ENCODE measurements at places on chromosomes 11 and 22.

DNA sequence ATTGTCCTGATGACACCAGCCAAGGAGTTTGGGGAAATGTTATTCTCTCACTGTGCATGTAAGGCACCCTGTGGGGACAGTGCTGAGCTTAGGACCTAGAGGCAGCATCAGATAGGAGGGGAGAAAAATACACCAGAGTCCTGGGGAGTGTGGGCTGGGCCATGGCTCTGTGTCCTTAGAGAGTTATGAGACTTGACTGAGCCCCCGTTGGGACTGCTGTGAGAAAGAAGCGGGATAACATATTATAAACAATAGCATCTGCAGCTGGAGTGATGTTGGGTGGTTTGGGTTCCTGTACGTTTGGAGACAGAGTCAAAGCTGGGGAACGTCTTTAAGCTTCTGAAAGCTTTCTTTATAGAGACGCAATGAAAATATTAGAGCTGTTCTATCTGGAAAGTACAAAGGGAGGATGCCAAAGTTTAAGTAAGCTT, 90.9 kb upstream of the CRTAM start:
- DNase-seq, result no peak

DNA sequence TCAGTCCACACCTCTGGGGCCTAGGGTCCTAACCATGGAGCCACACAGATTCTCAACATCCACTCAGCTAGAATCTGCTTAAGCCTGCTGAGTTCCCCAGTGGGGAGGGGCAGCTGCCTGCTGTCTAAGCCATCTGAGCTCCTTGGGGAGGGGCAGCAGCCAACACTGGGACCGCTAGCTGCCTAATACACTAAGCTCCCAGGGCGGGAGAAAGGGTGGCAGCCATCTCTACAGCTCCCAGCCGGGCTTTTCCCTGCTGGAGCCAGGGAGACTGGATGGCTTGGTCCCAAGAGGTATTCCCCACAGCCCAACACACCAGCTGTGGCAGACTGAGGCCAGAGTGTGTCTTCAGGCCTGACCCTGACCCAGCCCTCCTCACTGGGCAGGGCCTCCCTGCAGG, 217.3 kb upstream of the TMEM45B start:
- no peak for DNase-seq

- DNase-seq, result no peak
Observed at GRCh38 chr22:50705219-50705691, 32.6 kb downstream of the SHANK3 start.

DNA sequence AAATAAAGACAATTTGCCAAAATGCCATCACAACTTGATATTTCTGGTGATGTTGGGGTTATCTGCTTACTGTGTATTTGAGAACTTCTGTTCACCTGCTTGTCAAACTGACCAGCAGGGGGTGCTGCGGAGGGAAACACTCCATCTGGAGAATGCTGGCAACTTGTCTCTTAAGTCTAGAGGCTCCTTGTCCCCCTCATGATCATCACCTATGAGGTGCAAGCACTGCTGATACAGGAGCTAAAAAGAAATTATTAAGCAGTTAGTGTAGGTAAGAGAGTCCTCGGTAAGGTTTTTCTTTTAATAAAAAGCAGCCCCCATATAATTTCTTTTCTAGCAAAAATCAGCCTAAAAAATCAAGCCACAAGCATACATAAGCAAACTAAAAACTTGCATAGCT, 32.7 kb upstream of the GLYATL1B start:
- peak; percentile 77 for DNase-seq

- DNase-seq, result no peak
Observed at GRCh38 chr11:132910011-132910760, 622.1 kb downstream of the OPCML start.

- peak; percentile 88 for DNase-seq
Observed at GRCh38 chr22:41682033-41682807, 6.4 kb downstream of the SNU13 start.

GRCh38 chr11:30423279-30423648, 100.4 kb downstream of the ARL14EP start:
- no peak for DNase-seq

DNA sequence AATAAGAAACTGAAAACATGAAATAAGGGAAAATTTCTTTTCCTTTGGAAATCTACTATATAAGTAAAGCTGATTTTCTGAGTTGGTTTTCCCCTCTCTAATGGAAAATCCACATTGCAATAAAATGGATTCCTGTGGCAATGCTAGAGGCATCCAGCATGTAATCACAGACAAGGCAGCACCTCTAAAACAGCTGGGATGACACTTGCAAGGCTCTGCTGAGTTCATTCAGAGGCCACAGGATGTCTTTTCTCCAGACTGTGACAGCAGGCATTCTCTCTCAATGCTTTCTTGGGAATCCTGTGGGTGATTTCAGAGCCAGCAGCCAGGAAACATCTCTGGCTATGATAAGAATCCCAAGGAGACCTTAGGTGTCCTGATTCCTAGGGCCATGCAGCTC, 201.3 kb upstream of the BLID start:
- DNase-seq, result no peak

DNA sequence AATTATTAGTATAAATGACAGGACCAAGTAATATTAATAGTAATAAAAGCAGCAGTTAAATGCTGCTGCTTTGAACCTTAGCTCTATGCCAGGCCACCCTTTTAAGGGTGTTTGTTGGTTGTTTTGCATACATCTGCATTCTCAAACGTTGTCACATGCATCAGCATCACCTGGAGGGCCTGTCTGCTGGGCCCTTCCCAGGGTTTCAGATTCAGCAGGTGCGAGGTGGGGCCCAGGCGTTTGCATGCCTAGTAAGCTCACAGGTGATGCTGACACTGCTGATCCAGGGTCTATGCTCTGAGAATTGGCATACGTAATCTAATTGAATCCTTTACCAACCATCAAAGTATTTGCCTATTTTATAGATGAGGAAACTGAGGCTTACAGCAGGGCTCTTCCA, 246.5 kb downstream of the CADM1 start:
- no peak for DNase-seq

DNA sequence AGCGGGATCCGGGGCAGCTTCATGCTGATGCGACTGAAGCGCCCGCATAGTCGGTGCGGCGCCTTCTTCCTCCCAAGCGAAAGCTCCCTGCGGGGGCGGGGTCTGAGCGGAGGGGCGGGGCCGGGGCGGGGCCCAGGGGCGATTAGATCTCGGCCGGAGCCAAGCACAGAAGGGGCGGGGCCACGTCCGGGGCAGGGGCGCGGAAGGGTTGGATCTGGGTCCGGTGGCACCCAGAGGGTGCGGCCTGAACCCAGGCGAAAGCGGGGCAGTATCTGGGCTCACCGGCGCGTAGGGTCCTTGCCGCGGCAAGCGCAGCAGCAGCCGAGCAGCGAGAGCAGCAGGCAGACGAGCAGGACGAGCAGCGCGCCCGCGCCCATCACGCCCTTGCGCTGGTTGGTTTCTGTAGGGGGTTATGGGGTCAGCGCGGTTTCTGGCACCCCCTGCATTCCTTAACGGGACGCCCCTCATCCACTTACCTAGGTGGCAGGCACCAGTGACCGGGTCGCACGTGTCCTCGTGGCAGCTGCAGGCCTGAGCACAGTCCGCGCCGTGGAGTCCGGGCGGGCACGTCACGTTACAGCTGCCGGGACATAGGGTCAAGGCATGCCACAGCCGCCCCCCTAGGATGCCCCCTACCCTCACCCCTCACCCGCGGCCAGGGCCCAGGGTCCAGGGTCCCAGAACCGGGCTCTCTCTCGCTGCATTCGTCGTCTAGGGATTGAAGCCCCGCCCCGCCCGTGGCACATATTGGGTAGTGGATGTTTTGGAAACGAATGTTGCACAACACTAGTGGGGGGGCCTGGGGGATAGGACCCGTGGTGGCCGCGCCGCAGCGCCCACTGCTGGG, 8.1 kb downstream of the SCARF2 start:
- DNase-seq, result peak; percentile 86

- no peak for DNase-seq
Observed at GRCh38 chr11:10371926-10372641, 67.2 kb downstream of the ADM start.

- no peak for DNase-seq
Observed at GRCh38 chr22:45688600-45689080, 17.0 kb downstream of the ATXN10 start.

GRCh38 chr11:125301346-125301745, 136.8 kb downstream of the PKNOX2 start:
- DNase-seq, result no peak

GRCh38 chr11:14315130-14315529, 43.9 kb downstream of the RRAS2 start:
- DNase-seq, result no peak

DNA sequence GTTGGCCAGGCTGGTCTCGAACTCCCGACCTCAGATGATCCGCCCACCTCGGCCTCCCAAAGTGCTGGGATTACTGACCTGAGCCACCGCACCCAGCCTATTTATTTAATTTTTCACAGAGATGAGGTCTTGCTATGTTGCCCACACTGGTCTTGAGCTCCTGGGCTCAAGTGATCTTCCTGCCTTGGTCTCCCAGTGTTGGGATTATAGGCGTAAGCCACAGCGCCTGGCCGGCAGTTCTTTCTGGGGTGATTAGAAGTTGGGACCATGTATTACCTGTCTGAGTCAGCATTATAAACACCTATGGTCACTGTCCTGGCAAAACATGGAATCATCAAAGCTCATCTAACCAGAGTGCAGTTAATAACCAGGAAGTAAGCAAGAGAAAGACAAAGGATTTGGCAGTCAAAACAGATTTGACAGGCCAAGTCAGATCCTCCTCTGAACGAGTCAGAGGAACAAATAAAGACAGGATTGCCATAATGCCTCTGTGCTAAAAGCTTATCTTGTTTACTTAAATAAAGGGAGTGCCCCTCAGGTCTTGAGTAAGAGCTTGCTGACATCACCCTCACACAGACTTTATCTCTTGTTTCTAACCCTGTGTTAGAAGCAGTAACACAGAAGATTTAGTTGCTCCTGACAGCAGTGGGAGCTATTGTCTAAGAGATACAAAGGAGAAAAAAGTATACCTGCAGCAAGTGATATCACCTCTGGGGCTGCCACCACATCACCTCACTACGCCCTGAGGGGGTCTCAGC, 3.7 kb downstream of the SERPIND1 start:
- no peak for DNase-seq

DNA sequence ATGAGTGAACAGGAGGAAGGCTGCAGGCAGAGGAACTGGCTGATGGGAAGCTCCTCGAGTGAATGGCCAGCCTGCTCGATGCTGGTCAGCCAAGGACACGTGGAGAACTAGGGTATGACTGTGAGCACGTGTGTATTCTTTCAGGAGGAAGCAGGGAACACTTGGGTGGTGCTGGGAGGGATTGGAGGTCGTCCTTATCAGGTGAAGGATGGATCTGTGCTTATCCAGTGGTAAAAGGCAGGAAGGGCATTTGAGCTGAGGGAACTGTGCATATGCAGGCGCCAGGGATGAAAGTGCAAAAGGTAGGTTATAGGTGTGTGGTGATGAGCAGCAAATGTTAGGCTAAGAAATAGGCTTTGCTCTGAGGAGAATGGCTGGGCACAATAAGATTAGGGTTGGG, 9.7 kb upstream of the SLCO2B1 start:
- no peak for DNase-seq

DNA sequence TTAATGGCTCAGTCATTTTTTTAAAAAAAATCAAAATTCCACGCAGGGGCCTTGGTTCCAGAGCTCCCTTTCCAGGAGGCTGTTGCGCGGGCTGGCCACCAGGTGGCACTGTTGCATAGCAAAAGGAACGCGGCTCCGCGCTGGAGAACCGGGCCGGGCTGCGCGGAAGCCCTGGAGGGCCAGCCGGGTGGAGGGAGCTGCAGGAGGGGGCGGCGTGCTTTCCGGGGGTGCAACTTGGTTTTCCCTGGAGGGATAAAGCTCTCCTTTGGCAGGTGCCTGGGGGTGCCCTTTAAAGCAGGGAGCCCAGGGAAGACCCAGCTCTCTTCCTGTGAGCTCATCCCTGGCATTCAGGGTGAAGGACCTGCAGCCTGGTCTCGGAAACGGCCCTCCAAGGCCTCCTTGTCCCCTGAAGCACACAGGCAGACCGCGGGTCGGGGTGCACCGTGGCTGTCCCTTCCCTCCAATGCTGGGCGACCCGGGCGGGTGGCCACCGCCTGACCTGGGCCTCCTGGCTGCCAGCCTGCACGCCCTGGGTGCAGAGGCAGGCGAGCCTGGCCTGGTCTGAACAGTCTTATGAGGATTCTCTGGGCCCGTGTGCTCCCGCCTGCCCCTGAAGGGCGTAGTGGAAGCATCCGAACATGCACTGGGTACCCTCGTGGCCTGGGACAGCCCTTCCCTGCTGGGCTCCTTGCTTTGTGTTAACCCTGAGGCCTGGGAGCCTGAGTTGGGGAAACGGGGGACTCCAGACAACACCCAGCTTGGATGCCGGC, 23.4 kb downstream of the KRTAP5-5 start:
- peak; percentile 75 for DNase-seq

DNA sequence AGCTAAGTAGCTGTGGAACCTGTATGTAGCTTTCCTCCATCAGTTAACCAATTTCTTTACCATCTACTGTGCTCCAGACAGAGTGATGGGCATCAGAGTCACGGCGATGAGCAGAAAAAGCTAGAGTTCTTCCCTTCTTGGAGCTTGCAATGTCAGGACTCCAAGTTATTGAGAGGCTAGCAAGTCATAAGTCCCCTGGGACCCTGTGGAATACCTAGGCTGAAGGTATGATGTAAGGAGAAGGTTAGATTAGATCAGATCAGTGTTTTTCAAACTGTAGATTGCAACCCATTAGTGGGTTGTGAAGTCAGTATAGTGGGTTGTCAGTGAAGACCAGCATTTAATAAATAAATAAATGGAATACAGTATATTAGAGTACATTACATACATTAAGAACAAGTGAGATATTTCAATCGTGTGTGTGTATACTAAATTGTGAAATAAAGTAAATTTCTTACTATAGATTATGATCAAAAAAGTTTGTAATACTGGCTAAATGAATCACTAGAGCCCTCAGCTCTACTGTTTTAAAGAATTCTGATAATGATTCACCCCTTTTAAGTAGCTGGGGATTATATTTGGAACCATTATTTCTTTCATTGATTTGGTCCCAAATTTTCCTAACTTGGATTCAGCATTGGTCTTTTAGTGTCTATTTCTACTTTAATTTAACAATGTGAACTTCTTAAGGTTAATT, 52.3 kb downstream of the RASSF10 start:
- no peak for DNase-seq

- DNase-seq, result no peak
Observed at GRCh38 chr11:134155456-134155855, 68.3 kb downstream of the NCAPD3 start.

DNA sequence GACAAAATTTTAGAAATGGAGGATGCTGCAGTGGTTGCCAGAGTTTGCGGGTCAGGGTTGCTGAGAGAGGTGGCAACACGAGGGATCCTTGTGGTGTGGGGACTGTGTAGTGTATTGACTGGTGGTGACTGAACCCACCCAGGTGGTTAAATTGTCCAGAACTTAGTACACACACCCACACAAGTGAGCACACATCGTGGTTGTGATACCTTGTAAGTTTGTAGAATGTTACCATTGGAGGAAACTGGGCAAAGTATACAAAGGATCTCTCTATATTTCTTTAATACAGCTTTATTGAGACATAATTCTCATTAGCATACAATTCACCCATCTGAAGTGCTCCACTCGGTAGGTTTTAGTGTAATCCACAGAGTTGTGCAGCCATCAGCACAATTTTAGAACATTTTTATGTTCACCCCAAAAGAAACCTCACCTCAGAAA, 56.1 kb downstream of the MED15 start:
- no peak for DNase-seq
